ENCODE measurements at places on chromosomes 7 and 10.

DNA sequence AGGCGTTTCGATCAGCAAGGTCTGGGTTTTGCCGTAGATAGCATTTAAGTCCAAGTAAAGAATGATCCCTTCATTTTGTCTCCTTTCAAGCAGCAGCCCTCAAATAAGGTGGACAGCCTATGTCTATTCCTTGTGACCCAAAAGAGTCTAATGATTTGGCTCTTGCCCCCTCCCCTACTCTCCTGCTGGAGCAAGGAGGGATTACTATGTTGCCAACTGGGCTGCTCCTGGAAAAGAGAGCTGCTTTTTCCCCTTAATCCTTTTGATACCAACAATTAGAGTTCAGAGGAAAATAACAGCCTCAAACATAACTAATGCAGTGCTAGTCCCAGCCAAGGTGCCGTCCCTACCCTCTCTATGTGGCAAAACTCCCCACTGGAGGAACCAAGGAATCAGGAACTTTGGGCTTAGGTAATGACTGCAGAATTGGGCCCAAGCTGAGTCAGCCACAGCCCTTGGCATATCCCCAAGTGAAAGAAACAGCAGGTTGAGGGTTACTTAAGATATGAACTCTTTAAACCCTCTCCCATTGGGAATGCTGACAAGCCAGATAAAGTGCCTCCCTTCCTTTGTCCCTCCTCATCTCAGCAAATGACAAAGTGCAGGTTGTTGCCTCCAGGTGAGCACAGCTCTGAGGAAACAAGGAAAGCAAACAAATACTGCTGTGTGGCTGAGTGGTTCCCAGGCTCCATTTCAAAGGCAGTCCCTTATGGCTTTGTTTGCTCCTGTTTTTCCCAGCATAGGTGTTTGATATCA, 643.7 kb downstream of the INHBA start:
- H3K36me3 ChIP-seq: peaks cover 5% of the 10 kb centered on the region
- H3K4me1 ChIP-seq: peaks cover 14% of the 10 kb centered on the region
- no peak overlapping the region for H3K27ac ChIP-seq
- H3K4me3 ChIP-seq: no peak overlapping the region

GRCh38 chr7:116169060-116169459, 41.3 kb upstream of the TES start:
- DNase-seq: no peak
- H3K27me3 ChIP-seq: no peaks in the 10 kb centered on the region
- no peak overlapping the region for H3K27ac ChIP-seq
- no peaks in the 10 kb centered on the region for H3K36me3 ChIP-seq
- H3K4me3 ChIP-seq: no peak overlapping the region

- H3K4me3 ChIP-seq: no peak overlapping the region
- DNase-seq: no peak
- H3K4me1 ChIP-seq: no peaks in the 10 kb centered on the region
- H3K36me3 ChIP-seq: no peaks in the 10 kb centered on the region
- no peaks in the 10 kb centered on the region for H3K27me3 ChIP-seq
These were observed 105.5 kb upstream of the FAM204A start for GRCh38 chr10:118447478-118448270.

- H3K27me3 ChIP-seq: no peaks in the 10 kb centered on the region
- H3K4me3 ChIP-seq: no peak overlapping the region
- H3K27ac ChIP-seq: no peak overlapping the region
- H3K36me3 ChIP-seq: no peaks in the 10 kb centered on the region
These were observed 79.5 kb downstream of the SLC13A1 start for GRCh38 chr7:123120286-123120685.

GRCh38 chr10:108788891-108789290, 1134.4 kb downstream of the XPNPEP1 start:
- H3K4me3 ChIP-seq: no peak overlapping the region
- H3K27me3 ChIP-seq: no peaks in the 10 kb centered on the region
- peaks cover 10% of the 10 kb centered on the region for H3K4me1 ChIP-seq
- no peak overlapping the region for H3K27ac ChIP-seq

DNA sequence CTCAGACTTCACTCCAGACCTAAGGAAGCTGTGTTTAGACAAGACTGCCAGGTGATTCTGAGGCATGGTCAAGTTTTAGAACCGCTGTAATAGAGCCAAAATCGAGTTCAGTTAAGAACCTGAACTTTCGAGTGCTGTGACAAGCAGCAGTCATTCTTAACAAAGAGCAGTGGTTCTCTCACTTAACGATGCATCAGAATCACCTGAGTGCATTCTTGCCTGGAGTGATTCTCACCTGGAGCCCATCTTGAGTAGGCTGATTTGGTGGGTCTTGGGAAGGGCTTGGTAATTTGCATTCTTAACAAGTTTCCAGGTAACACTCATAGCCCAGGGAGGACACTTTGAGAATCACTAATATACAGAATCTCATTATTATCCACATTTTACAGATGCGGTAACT, 44.7 kb downstream of the PLXNA4 start:
- no peak overlapping the region for H3K27ac ChIP-seq
- no peaks in the 10 kb centered on the region for H3K4me1 ChIP-seq
- DNase-seq: no peak

DNA sequence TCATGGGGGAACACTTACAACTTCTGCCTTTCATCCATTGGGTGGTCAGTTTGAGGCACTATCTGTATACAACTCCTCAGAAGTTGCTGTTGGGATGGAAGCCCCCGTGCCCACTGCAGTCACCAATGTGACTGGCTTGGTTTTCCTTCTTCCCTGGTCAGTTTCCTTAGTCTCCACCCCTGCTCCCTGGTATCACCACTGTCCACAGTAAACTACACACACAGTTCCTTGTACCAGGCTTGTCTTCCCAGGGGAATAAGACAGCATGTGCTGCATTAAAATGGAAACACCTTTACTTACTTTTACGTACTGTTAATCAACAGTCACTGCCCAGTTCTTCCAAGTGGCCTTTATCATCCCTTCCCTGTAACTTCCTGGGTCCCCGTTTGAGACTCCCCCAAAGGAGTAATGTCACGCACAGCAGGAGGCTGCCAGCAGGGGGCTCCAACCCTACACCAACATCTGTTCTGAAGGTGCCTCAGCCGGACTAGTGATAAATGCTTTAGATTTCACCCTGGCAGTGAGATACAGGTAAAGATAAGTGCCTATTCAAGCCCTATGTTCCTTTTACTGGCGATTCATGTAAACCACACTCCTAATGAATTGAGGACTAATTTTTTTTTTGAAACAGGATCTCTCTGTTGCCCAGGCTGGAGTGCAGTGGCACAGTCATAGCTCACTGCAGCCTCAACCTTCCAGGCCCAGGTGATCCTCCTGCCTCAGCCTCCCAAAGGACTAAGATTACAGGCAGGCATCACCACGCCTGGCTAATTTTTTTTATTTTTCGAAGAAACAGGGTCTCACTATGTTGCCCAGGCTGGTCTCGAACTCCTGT, 45.3 kb upstream of the PIK3AP1 start:
- H3K4me3 ChIP-seq: no peak overlapping the region
- H3K27me3 ChIP-seq: peaks cover 3% of the 10 kb centered on the region
- DNase-seq: peak; percentile 65
- H3K27ac ChIP-seq: no peak overlapping the region

- H3K4me3 ChIP-seq: no peak overlapping the region
- H3K27ac ChIP-seq: no peak overlapping the region
- H3K36me3 ChIP-seq: no peaks in the 10 kb centered on the region
- H3K27me3 ChIP-seq: no peaks in the 10 kb centered on the region
- no peak for DNase-seq
- no peaks in the 10 kb centered on the region for H3K4me1 ChIP-seq
These were observed 176.2 kb downstream of the RTKN2 start for GRCh38 chr10:62092301-62093030.

DNA sequence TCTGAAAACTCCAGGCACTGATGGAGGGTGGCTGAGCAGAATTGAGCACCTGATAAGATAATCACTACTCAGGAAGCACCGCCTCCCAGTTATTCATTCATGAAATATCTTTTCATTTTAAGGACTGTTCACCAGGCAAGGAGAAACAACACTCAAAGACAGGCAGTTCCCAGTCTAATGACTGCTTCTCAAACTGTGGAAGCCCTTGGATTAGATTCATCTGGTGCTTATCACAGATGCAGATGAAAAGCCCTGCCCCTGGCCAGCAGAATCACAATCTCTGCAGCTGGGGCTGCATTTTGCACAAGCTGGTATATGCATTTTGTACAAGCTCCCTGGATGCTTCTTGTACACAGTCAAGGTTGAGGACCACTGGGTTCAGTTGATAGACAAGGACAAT, 109.7 kb downstream of the ELMO1 start:
- peaks cover 76% of the 10 kb centered on the region for H3K36me3 ChIP-seq
- H3K27me3 ChIP-seq: peaks cover 4% of the 10 kb centered on the region
- H3K27ac ChIP-seq: no peak overlapping the region
- DNase-seq: no peak
- peak overlapping the region; percentile 37 for H3K4me3 ChIP-seq

- DNase-seq: no peak
- peak overlapping the region; percentile 48 for H3K4me3 ChIP-seq
- peaks cover 5% of the 10 kb centered on the region for H3K36me3 ChIP-seq
- peak overlapping the region; percentile 70 for H3K27ac ChIP-seq
- H3K4me1 ChIP-seq: peaks cover 53% of the 10 kb centered on the region
- peaks cover 7% of the 10 kb centered on the region for H3K27me3 ChIP-seq
These were observed 10.2 kb downstream of the LMTK2 start for GRCh38 chr7:98116656-98117461.

GRCh38 chr7:842431-843031, 10.3 kb downstream of the SUN1 start:
- H3K4me3 ChIP-seq: no peak overlapping the region
- H3K4me1 ChIP-seq: no peaks in the 10 kb centered on the region
- peaks cover 2% of the 10 kb centered on the region for H3K27me3 ChIP-seq
- no peak overlapping the region for H3K27ac ChIP-seq
- H3K36me3 ChIP-seq: peaks cover 47% of the 10 kb centered on the region

DNA sequence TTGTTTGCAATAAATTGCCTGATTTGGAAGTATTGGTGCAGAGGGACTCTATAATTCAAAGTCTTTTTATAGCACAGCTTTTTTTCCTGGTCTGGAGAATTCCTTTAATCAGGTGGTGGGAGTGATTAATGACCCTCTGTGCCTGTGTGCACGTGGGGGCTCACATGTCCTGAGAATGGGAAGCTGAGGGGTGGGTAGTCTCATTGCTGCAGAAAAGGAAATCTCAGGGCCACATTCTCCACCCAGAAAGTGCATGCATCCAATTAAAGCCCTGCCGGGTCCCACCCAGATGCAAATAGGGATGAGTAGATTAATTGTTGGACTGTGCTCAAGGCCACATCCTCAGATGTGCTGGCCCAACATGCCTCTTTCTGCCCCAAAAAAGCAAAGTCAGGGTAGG, 324.7 kb downstream of the CXCL12 start:
- H3K36me3 ChIP-seq: no peaks in the 10 kb centered on the region
- no peak overlapping the region for H3K4me3 ChIP-seq
- H3K4me1 ChIP-seq: no peaks in the 10 kb centered on the region
- no peak overlapping the region for H3K27ac ChIP-seq
- DNase-seq: no peak

GRCh38 chr10:88651101-88651551, 13.1 kb upstream of the LIPF start:
- no peak overlapping the region for H3K27ac ChIP-seq
- no peak overlapping the region for H3K4me3 ChIP-seq
- no peaks in the 10 kb centered on the region for H3K27me3 ChIP-seq
- DNase-seq: no peak
- no peaks in the 10 kb centered on the region for H3K36me3 ChIP-seq

GRCh38 chr10:103262229-103262628, 14.7 kb upstream of the INA start:
- DNase-seq: no peak
- no peak overlapping the region for H3K4me3 ChIP-seq
- peaks cover 17% of the 10 kb centered on the region for H3K36me3 ChIP-seq
- H3K27ac ChIP-seq: no peak overlapping the region
- no peaks in the 10 kb centered on the region for H3K4me1 ChIP-seq
- peaks cover 1% of the 10 kb centered on the region for H3K27me3 ChIP-seq

GRCh38 chr7:140334341-140335057, 63.8 kb downstream of the SLC37A3 start:
- H3K27me3 ChIP-seq: peaks cover 2% of the 10 kb centered on the region
- DNase-seq: no peak
- peaks cover 12% of the 10 kb centered on the region for H3K4me1 ChIP-seq
- peaks cover 22% of the 10 kb centered on the region for H3K36me3 ChIP-seq
- H3K4me3 ChIP-seq: peak overlapping the region; percentile 44

- no peak overlapping the region for H3K4me3 ChIP-seq
- H3K27ac ChIP-seq: no peak overlapping the region
These were observed 590.4 kb upstream of the PFKP start for GRCh38 chr10:2476812-2477553.

- H3K27ac ChIP-seq: no peak overlapping the region
- DNase-seq: no peak
- H3K4me3 ChIP-seq: no peak overlapping the region
- H3K36me3 ChIP-seq: no peaks in the 10 kb centered on the region
- peaks cover under 1% of the 10 kb centered on the region for H3K27me3 ChIP-seq
- H3K4me1 ChIP-seq: peaks cover 8% of the 10 kb centered on the region
These were observed 15.8 kb downstream of the DNMBP start for GRCh38 chr10:99993701-99994689.

DNA sequence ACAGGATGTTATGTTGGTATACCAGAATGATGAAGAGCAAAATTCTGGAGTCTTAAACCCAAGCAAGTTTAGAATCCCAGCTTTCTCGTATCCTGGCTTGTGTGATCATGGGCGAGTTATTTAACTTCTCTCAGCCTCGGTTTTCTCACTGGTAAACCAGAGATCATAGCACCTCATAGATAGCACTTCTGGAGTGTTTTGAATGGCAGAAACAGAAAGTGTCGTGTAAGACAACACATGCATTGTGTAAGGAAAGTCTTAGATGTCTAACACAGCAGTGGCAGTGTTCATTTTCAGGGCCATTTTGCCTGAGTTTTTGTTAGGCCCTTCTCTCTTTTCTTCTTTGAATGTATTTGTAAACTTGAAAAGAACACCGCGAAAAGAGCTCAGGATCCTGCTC, 465.1 kb downstream of the AUTS2 start:
- H3K4me1 ChIP-seq: peaks cover 19% of the 10 kb centered on the region
- no peaks in the 10 kb centered on the region for H3K27me3 ChIP-seq
- no peaks in the 10 kb centered on the region for H3K36me3 ChIP-seq
- H3K27ac ChIP-seq: peak overlapping the region; percentile 48
- H3K4me3 ChIP-seq: no peak overlapping the region
- no peak for DNase-seq

- no peak overlapping the region for H3K27ac ChIP-seq
- H3K36me3 ChIP-seq: no peaks in the 10 kb centered on the region
- no peak overlapping the region for H3K4me3 ChIP-seq
These were observed 6.4 kb downstream of the AGMO start for GRCh38 chr7:15555381-15555859.

DNA sequence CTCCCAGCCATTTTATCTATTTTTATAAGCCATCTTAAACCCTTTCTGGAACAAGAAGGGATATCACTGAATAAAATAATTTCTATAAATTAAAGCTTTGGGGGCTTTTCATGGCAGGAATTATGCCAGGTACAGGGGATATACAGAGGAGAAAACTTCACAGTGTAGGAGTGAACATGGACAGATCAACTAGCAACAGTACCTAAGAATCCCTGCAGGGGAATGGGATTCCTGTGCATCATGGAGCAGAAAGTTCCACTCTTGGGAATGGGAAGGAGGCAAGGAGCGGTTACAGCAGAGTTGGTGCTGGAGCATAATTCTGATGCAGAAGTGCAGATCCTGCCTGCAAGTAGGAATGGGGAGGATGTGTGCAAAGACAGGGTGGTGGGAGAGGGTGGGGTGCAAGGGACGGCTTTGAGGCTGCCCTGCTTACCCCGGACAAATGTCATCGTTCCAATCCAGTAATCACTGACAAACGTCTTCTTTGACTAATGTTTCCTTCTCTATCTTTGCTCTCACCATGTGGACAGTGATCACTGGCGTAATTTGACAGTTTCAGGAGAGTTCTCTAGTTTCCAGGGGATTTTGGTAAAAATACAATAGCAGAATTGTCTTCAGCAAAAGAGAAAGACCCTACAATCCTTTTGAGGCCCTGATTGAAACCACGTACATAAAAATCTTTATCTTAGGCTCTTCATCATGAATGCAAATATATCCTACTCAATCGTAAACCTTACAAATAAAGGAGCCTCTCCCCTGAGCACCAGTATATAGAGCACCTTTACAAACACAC, 196.7 kb downstream of the HECW1 start:
- peaks cover 3% of the 10 kb centered on the region for H3K4me1 ChIP-seq
- H3K27me3 ChIP-seq: no peaks in the 10 kb centered on the region
- no peak overlapping the region for H3K4me3 ChIP-seq
